ENCODE measurements at places on chromosomes 5 and 9.
A peak's percentile ranks its signal among the peaks of the same experiment; 100 is the strongest.

- DNase-seq, result no peak
Observed at GRCh38 chr9:134502809-134503211, 138.8 kb upstream of the COL5A1 start.

- DNase-seq, result no peak
Observed at GRCh38 chr9:6467006-6467625, 54.1 kb downstream of the UHRF2 start.

DNA sequence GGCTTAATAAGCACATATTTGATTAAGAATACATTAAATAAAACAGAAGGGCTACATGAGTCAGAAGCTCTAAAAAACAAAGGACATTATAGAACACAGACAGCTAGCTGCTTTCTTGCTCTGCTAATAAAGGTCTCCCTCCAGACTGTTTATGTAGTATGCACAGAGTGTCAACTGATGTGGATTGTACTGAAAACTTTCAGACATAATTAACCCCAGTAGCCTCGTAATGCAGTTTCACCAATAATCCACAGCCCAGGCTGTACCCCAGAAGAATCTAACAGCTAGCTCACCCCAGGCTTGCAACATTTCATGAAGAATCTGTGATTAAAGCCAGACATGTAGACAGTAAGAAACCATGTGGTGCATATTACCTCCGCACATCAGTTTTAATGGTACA lies 30.8 kb downstream of the FGF10 start:
- no peak for DNase-seq

DNA sequence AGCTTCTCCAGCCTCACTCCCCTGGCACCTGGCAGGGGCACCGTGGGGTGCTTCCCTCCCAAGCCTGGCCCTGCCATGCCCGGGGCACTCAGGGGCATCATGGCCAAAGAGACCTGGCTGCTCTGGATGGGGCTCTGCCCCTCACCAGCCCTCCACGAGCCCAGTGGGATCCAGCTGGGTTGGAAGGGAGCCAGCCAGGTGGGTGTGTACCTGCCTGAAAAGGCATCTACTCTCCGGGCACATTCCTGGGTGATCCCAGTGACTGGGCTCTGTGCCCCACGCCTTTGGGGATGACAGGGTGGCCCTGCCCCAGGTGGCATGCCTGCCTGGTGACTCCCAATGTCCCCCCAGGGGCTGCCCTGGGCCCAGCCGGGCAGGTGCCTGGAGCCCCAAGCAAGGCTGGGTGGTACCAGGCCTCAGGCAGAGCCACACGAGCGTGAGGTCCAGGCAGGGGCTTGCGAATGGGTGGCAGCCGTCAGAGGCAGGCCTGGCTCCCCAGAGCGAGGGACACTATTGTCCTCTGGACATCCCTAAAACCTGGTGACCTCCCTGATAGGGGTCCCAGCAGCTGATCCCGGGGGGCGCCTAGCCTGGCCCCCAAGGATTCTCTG lies 777 bp downstream of the GPSM1 start:
- no peak for DNase-seq

DNA sequence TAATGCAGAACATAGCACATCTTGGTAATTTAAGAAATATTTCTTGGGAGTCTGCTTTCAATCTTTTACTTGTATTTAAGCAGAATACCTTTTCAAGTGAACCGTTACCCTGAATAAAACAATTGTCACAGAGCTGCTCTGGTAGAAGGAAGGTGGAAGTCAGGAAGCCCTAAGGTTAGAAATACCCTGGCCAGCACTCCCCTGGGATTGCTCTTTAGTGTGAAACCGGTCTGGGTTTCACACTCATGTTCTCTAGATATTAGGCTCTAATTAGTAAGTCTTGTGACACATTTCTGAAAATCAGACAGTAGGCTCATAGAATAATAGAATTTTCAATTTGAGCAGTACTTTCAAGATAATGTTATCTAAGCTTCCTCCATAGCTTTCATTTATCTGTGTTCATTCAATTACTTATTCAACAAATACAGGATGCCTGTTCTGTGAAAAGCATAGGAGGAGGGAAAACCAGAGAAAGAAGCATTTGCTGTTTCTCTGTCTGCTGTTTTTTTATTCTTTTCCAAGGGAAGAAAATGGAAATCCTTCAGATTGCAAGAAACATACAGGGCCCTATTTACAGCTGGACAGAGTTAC lies 825.5 kb downstream of the TLR4 start:
- no peak for DNase-seq

DNA sequence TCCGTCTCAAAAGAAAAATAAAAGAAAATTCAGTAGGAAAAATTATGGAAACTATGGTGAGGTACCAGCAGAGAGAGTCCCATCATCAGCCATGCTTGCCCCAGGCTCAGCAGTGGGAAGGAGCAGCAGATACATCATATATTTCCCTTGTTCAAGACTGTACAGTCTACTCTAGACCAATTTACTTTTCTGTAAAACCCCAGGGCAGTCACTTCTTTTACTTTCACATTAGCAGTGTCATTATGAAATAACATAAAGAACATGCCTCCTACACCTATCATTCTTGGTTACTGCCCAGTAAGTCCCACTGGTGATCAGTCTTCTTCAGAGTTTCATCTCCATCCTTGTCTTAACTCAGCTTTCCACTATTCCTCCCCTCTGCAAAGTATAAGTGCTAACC lies 1145.0 kb downstream of the MAT2B start:
- no peak for DNase-seq

GRCh38 chr9:93108291-93109041 lies 12.4 kb downstream of the CARD19 start:
- DNase-seq, result no peak

- DNase-seq, result no peak
Observed at GRCh38 chr9:96031366-96031824, 155.9 kb downstream of the ERCC6L2 start.

DNA sequence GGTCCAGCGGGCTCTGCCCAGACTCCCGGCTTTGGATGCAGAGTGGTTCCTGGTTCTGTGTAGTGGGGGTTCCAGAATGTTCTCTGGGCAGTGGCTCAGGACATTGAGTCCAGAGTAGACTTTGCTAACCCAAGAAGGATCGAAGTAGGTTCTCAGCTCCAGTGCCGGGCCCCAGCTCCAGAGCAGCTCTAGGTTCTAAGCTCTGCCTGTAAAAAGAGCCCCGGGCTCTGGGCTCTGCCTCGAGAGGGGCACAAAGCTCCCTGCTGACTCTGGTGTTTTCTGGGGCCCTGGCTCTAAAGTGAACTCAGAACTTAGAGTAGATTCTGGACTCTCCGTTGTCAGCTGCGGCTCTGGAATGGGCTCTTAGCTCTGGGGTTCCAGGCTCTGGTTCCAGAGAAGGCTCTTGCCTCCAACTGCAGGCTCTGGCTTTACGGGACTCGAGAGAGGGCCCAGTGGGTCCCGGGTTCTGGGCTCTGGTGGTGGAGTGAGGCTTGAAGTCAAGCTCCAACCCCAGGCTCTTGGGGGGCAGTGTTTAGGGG lies 414 bp downstream of the WDR38 start:
- DNase-seq, result no peak

DNA sequence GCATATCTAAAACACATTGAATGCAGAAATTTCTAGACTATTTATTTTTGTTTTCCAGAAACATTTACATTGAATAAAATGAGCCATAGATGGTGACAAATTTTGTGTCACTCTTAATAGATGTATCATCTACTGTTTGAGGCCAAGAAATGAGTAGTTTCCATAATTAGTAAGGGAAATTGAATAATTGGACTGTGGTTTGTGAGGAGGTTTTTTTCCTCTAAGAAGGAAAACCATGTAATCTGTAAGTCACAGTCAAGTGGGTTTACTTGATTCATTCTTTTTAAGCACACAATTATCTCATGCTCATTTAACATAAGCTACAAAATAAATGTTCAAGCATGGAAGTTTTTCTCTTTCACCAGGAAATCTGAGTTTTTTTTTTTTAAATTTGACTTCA lies 876.4 kb downstream of the NR2F1-AS1 start:
- no peak for DNase-seq

DNA sequence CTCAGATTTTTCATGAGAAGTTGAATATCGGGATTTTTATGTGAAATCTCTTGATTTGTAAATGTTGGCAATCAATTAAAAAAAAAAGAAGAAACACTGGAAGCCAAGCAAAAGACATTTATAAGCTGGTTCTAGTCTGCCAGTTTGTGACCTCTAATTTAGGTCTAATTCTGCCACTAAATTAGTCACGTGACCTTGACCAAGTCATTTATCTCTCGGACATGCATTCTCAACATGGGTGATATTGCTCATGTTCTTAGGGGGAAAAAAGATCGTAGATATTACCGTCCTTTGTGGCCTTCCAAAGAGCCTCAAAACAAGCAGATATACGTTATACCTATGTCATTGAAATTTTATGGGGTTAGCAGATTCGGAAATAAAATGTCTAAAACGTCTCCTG lies 52.9 kb upstream of the PTPDC1 start:
- no peak for DNase-seq

DNA sequence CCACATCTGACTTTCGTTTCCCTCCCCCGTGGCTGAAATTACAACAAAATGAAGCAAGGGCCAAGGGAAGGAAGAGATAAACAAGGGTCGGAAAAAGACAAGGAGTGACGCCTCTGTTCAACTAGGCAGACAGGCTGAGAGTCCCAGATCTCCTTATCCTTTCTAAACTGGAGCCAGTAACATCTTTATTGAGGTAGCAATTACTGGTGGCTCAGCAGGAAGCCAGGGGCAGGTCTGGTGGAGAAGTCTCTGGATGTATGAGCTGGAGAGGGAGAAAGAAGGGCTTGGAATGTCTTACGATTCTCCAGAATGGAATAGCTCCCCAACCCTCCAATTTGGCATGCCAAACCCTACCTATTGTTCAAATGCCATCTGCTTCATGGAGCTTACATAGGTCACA lies 190.8 kb upstream of the BRINP1 start:
- DNase-seq, result no peak

GRCh38 chr5:167899490-167900070 lies 391.9 kb upstream of the WWC1 start:
- DNase-seq, result no peak

- DNase-seq, result no peak
Observed at GRCh38 chr9:7862170-7862569, 62.6 kb upstream of the DMAC1 start.

- DNase-seq, result no peak
Observed at GRCh38 chr9:130765137-130766020, 69.7 kb upstream of the ABL1 start.

- no peak for DNase-seq
Observed at GRCh38 chr5:31754358-31754704, 115.4 kb downstream of the PDZD2 start.

- peak; percentile 68 for DNase-seq
Observed at GRCh38 chr5:157857816-157858526, 974 bp downstream of the CLINT1 start.

- no peak for DNase-seq
Observed at GRCh38 chr5:122137702-122138101, 8.4 kb downstream of the ZNF474 start.

DNA sequence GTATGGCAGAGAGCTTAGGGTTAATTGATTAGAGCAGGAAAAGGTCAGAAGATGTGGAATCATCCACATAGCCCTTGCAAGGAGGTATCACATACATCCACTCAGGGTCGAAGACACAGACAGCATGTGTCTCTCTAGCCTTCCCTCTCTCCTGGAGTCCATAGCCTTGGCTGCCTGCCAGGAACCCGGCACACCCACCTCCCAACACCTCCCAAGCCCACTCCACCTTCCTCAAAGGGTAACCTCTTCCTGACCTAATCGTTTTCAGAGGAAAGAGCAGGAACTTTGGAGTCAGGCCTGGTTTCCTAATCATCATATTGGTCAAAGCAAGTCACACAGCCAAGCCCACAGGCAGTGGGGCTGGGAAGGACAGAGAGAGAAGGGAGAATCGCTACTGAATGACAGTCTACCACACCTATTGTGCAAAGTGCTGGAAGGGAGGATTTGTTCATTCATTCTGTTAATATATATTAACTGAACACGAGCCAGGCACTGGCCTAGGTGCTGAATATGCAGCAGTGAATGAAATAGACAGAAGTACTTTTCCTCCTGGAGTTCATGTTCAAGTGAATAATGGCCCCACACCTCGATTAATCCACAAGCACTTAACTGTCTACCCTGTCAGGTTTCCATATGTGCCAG lies 107.8 kb downstream of the KCNIP1 start:
- DNase-seq, result no peak

DNA sequence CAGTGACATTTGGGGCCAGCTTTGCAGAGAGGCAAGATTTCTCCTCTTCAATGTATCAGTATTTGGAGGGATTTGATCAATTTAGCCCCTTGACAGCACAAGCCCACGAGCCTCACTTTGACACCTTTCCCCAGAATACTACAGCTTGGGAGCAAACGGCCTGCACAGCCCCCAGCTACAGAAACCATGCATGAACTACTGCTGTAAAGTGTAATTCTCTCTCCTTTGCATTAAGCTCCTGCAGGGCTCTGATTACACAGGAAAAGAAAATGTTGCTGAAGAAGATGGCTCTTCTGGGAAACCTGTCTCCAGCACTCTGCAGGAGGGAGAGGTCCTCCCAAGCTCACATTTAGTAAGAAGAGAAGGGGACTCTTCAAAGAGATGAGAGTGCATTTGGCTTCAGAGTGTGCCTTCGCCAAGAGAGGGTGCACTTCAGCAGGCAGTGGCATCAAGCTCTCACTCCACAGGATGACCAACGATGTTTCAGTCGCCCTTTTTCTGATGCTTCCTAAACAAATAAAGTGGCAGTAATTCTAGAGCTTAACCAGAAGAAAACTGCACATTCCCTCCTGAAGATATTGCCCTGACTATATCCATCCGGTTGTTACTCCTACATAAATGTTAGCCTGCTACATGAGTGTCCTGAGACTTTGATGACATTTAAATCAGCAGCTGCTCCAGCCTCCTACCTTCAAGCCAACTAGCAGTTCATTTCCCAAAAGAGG lies 272.2 kb downstream of the AUH start:
- peak; percentile 12 for DNase-seq

- no peak for DNase-seq
Observed at GRCh38 chr5:176692839-176693476, 45.7 kb downstream of the TSPAN17 start.

DNA sequence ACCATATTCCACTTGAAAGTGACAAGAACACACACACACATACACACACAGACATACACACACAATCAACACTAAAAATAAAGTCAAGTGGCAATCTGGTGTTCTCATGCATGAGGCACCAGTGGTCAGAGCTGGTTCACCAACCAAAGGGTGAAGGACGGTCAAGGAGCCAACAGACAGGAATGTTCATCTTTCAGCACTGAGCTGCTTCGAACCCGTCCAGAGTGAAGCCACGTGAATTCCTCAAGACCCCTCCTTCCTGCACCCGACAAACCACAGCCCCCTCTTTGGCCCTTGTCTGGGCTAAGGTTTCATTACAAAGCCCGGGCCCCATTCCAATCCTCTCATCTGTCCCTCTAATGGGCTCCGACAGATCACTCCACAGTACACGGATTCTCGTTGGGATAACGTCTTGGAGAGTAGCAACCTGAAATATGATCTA lies 84.5 kb upstream of the SMIM23 start:
- DNase-seq, result no peak
